ENCODE measurements at places on chromosomes 7 and 10. TPM values are rescaled to one million over a fixed set of nuclear protein-coding genes. Genes with fewer than 3 reads are reported as not detected.

The AKR1C8 gene
- total RNA-seq = not detected

The ZNF853 gene
- total RNA-seq = 6.3 TPM

The GUSB gene
- total RNA-seq = 16.9 TPM

The TPST1 gene
- 10.3 TPM for total RNA-seq

The GPR85 gene
- total RNA-seq = 0.16 TPM

The BAZ1B gene
- total RNA-seq = 33.6 TPM

The HTR5A gene
- not detected for total RNA-seq

The ACSM6 gene
- total RNA-seq = 1.1 TPM

All from lower leg skin (tissue), 4 donors.